ENCODE measurements at places on chromosomes 4 and X.

DNA sequence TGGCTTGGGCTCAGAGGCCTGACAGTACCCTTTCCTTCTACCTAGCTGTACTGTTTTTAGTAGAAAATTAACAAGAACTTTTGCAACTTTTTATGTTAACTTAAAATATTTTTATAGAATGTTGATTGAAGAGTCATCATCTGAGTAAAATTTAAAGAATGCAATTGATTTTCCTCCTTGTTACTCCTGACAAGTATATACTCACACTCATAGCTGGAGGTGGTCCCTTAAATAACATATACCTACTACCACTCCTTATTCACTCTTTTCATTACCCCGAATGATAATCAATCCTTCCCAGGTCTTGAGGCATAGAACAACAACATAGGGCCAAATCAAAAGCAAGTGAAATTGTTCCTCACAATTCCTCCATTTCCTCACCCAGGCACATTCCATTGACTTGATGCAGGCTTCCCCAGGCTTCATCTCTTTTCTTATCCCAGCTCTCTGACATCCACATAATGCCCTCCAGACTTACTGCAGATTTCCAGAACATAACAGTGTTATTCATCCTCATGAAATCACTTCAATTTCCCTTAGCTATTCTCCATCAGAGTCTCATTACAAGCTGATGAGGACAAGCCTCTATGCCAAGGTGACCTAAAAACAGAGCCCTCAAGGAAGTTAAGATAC lies 73.2 kb upstream of the ANXA10 start:
- no peak for DNase-seq

DNA sequence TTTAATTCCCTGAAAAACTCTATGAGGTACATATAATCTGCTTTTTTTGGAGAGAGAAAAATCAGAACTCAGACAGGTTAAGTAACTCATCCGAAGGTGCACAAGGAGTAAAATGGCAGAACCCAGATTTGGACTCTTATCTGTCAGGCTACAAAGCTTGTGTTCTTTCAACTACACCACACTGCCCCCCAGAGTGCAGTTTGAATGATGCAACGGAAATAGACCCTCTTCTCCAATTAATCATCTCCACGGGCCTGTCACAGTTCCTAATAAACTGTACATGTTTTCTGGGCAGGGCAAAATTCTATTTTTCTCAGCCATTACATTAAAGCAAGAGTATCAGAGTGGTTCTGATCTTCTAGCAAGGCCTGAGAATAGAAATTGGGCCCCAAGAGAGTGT lies 35.3 kb upstream of the DCX start:
- DNase-seq, result no peak

- no peak for DNase-seq
Observed at GRCh38 chr4:166091146-166091545, 218.1 kb downstream of the TLL1 start.

DNA sequence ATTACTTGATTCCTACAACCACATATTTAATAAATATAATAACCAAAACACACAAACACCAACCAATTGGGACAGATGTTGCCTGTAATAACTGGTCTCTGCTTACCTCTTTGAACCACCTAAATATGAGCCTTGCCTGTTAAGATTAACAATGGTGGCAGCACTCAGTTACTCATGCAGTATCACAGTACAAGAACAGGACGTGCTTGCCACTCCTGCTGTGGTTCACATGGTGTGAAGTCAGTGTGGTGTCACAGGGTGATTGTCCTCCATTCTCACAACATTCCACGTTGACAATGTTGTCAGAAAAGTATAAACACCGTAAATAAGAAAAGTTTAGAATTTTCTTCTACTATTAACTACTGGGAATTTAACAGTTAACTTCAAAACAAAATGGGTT lies 365.0 kb downstream of the PPP3CA start:
- DNase-seq, result no peak

GRCh38 chrX:24934279-24934678 lies 81.5 kb downstream of the ARX start:
- DNase-seq, result no peak

GRCh38 chr4:11765849-11766453 lies 337.3 kb upstream of the HS3ST1 start:
- no peak for DNase-seq

DNA sequence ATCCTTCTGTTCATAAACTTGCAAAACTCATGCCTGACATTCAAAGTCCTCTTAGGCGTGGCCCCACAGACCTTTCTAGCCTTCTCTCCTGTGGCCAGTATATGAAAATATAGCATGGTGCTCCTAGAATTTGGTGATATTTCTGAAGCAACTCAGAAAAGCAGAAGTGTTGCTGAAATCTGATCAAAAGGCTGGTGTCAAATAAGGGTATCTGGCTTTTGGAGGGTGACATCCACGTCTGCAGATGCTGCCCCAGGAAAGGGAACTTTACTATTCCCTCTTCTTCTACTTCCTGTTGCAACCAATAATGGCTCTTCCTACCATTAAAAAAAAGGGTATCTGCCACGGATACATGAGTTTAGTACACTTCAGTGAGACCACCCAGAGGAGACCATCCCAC lies 83.9 kb upstream of the RPS6KA3 start:
- no peak for DNase-seq

GRCh38 chr4:76755756-76756155 lies 142.2 kb downstream of the SOWAHB start:
- no peak for DNase-seq

GRCh38 chr4:161642708-161643107 lies 521.1 kb downstream of the FSTL5 start:
- DNase-seq, result no peak

GRCh38 chr4:6198768-6199421 lies 1.5 kb downstream of the JAKMIP1 start:
- no peak for DNase-seq

- no peak for DNase-seq
Observed at GRCh38 chrX:145817331-145818185, at the start of gene SLITRK2. SLITRK2 (plus strand) TSS chrX:145817829; CDS start chrX:145822426, 4,597 bp downstream.

- no peak for DNase-seq
Observed at GRCh38 chr4:6224735-6225134, 24.4 kb upstream of the JAKMIP1 start.

DNA sequence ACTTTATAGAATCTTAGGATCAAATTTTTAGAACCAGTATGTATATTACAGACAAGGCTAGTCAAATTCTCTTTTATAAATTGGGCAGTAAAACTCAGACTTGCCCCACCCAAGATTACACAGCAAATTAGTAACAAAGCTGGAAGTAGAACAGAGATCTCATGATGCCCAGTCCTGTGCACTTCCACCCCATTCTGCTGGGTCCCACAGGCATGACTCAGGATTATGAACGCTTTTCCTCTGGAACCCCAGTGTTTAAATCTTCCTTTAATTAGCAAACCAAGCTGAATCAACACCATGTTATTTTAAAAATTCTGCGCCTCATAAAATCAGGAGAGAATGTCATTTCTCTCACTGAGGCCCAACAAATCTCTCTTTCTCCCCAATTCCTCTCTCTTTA lies 1.5 kb upstream of the IL13RA2 start:
- DNase-seq, result no peak

DNA sequence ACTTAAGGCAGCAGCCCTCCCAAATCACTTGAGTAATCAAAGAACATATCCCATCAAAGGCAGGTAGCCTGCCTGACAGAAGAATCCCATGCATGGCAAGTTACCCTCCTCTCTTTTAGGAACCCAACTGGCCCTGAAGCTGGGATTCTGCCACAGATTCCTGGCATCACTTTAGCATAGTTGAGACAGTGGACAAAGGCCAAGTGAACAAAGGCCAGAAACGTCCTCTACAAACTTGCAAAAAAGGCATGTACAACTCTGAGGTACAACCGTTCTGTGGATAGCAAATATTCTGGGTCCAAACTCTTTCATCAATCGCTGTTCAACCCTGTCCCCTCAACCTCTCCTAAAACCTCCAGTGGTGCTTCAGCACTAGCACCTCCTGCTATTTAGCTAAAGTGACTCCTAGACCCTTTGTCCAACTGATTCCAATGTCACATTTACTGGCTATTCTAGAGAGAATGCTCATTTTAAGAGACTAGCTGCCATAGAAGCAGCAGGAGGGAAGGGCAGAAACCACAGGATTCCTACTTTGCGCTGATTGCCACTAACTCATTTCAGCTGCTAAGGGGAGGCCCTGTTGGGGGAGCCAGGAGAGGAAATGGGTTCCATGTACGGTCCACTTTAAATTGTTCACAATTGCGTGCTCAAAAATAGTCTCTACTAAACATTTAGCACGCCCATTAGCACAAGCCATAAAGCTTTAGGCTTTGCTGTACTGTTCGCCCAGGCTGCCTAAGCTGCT lies 105.9 kb downstream of the SHROOM4 start:
- no peak for DNase-seq

DNA sequence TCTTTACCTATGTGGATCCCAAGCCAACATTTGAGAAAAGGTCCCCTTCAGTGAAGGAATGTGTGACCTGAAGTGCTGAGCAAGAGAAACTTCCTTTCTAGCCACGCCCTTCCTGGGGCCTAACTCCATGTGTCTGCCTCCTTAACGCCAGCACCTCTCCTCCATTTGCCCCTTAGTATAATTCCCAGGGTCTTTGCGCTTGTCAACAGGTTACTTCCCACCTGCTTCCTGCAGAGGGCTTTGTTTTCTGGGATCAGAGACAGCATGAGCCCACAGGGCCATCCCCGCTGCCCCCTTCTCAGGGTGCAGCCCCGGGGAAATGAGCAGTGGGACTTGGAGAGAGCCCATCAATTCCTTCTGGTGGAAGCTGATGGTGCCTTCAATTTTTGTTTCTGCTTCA lies 45.9 kb upstream of the DRD5 start:
- no peak for DNase-seq

- no peak for DNase-seq
Observed at GRCh38 chr4:160202802-160203201, 1099.9 kb downstream of the RAPGEF2 start.

GRCh38 chr4:159205466-159205865 lies 102.6 kb downstream of the RAPGEF2 start:
- no peak for DNase-seq

DNA sequence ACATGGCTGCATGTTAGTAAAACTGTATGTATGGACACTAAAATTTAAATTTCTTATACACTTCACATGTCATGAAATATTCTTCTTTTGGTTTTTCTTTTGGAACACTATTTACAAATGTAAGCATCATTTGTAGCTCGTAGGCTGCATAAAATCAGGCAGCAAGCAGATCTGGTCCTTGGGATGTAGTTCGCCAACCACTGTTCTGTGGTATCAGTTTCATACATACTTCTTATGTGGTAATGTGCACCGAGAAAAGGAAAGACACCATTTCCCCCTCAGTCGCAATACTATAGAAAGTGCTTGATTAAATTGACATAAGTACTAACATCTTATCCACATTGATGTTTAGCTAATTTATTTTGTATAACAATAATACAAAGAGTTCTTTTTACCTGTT lies 274.4 kb upstream of the VCX start:
- DNase-seq, result no peak

- DNase-seq, result no peak
Observed at GRCh38 chrX:39900777-39901170, 197.0 kb downstream of the BCOR start.

GRCh38 chrX:20668550-20668949 lies 401.8 kb upstream of the RPS6KA3 start:
- no peak for DNase-seq

DNA sequence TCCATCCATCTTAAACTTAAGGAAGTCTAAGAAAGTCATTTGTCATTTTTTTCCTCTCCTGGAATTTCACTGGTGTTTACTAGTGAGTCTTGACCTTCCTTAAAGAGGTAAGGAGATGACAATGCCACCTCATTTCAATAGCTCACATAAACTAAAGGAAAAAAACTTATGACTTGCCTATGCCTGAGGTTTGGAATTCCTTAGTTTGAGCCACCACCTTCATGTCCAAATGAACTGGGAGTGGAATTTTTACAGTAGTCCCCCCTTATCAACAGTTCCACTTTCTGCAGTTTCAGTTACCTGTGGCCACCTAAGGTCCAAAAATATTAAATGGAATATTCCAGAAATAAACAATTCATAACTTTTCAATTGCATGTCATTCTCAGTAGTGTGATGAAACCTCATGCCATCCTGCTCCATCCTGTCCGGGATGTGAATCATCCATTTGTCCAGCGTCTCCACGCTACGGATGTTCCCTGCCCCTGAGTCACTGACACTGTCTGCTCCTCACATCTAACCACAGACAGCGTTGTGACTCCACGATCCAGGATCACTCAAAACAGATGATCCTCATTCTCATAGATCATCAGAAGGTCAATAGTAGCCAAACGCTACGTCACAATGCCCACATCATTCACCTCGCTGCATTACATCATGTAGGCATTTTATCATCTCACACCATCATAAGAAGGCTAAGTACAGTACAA lies 177.4 kb downstream of the SH3KBP1 start:
- no peak for DNase-seq

DNA sequence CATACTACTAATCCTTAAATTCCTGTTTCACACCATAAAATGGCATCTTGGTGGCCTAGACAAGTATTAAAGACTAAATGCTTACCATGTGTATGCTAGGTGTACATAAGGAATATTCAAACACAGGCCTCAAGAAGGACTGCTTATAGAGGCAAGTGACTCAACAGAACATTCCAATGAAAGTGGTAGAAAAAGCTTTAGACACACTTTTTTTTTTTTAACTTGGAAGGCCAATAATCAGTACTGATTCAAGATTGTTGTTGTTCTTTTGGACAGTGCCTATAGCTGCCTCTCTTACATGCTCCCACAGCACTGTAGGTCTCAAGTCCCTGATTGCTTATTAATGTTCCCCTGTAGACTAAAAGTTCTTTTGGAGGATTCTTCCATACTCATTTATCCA lies 77.6 kb downstream of the FBXL5 start:
- DNase-seq, result no peak

DNA sequence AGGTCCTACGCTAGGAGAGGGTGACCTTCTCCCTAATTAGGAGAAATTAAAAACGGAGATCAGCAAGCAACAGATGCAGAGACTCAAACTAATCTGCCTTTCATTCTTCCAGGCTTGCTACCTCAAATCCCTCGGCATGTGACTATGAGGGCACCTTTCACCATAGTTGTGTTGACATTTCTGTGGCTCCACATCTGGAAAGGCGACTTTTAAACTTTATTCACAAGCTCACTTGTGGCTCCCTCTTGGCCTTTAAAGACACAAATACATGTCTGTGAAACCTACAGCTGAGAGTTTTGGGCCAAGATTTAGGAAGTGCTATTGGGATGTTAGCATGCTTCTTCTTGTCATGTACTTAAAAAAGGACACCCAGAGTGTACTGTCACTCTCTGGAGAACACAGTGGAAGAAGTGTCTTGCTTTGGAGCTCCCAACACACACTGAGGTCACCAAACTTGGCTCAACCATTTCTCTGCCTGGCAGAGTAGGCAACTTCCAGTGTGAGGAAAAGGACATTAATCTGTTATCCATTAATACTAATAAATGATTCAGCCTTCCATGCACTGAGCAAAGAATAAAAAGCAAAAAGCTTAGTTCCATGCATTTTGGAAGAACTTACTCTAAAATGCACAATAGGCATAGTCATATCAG lies 60.1 kb downstream of the LDB2 start:
- no peak for DNase-seq

DNA sequence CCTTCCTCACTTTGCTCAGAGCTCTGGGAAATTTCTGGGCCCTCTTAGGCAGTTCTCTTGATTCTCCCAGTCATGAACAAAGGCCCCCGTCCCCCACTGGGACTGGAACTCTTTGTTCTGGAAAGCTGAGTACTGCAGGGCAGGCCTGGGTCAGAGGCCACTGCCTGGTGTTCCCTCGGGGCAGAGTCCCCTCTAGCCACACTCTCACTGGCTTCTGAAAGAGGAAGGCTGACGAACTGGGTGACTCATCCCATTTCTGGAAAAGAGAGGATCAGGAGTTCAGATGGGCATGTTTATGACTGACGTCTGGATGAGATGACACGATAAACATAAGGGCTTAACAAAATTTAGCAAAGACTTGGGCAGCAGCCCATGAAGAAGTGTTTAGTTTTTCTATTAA lies 47.7 kb downstream of the DDX3X start:
- DNase-seq, result no peak
